ENCODE measurements at places on chromosomes 1 and 21. TPM values are rescaled to one million over a fixed set of nuclear protein-coding genes. Genes with fewer than 3 reads are reported as not detected.
A peak's percentile ranks its signal among the peaks of the same experiment; 100 is the strongest.

DNA sequence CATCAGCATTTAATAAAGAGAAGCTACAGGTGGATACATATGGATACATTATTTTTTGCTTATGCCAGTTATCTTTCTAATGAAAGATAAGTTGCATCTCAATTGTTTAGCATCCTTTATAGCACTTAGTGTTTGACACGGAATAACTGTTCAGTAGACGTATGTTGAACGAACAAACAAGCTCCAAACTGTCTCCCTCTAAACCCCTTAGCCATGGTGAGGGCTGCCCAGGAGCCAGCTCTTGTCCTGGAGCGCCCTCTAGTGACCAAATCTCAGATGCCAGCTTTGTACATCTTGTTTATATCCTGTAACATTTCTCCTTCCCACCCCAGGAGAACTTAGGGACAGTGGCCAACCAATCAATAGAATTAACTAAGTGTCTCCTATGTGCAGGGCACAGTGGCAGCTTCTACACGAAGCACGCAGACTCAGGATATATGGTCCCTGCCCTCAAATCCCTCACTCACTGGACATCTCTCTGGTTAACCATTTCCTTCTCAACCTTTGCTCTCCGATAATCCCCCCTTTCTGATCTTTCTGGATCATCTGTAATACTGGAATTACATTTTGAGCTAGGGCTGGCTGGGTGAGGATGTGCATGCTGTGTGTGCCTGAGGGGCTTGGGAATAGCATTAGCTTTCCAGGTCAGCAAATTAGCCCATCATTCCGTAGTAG is 22.9 kb downstream of the KCNA10 start:
- DNase-seq = peak; percentile 86

The RNF115 gene
- 14.2 TPM for total RNA-seq

The CSF1 gene
- 184 TPM for total RNA-seq

The AGBL4 gene
- 0.52 TPM for total RNA-seq

The TSPEAR gene
- 0.06 TPM for total RNA-seq

All from mucosa of gallbladder (tissue), 1 donor.